ENCODE measurements at places on chromosomes 3 and 15. TPM values are rescaled to one million over a fixed set of nuclear protein-coding genes. Genes with fewer than 3 reads are reported as not detected.
A peak's percentile ranks its signal among the peaks of the same experiment; 100 is the strongest.

SLC22A13 gene
- 0.42 TPM for total RNA-seq

ANKUB1 gene
- not detected for total RNA-seq

DNA sequence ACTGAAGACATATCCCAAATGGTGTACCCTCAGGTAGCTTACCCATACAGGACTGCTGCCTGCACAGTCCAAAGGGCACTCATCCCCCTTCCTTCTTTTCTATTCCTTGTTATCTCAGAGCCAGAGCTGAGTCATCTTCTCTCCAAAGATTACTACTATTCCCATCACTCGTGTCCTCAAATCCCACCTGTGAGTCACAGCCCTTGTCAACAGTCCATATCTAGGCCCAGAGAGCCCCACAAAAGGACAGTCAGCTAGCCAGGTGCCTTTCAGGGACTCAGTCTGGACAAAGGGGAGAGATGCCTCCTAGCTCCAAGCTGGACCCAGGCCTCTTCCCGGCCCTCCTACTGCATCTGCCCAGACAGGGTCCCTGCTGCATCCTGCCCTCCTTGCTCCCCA lies 11.0 kb downstream of the PARP16 start:
- H3K27ac ChIP-seq, result no peak overlapping the region
- no peaks in the 10 kb centered on the region for H3K27me3 ChIP-seq
- no peaks in the 10 kb centered on the region for H3K36me3 ChIP-seq
- no peak for DNase-seq
- H3K4me3 ChIP-seq, result no peak overlapping the region

- no peak for DNase-seq
- no peaks in the 10 kb centered on the region for H3K36me3 ChIP-seq
- no peak overlapping the region for H3K27ac ChIP-seq
- H3K4me1 ChIP-seq, result no peaks in the 10 kb centered on the region
- H3K4me3 ChIP-seq, result no peak overlapping the region
- H3K27me3 ChIP-seq, result no peaks in the 10 kb centered on the region
These were observed 222.1 kb downstream of the FOXP1 start for GRCh38 chr3:71361334-71361890.

GRCh38 chr3:179260949-179261765 lies 10.2 kb upstream of the KCNMB3 start:
- no peak overlapping the region for H3K27ac ChIP-seq
- peaks cover 23% of the 10 kb centered on the region for H3K36me3 ChIP-seq
- no peaks in the 10 kb centered on the region for H3K4me1 ChIP-seq

GRCh38 chr15:45265506-45265905 lies 13.5 kb downstream of the SLC28A2 start:
- no peaks in the 10 kb centered on the region for H3K36me3 ChIP-seq
- DNase-seq, result no peak
- peaks cover 25% of the 10 kb centered on the region for H3K27me3 ChIP-seq

DNA sequence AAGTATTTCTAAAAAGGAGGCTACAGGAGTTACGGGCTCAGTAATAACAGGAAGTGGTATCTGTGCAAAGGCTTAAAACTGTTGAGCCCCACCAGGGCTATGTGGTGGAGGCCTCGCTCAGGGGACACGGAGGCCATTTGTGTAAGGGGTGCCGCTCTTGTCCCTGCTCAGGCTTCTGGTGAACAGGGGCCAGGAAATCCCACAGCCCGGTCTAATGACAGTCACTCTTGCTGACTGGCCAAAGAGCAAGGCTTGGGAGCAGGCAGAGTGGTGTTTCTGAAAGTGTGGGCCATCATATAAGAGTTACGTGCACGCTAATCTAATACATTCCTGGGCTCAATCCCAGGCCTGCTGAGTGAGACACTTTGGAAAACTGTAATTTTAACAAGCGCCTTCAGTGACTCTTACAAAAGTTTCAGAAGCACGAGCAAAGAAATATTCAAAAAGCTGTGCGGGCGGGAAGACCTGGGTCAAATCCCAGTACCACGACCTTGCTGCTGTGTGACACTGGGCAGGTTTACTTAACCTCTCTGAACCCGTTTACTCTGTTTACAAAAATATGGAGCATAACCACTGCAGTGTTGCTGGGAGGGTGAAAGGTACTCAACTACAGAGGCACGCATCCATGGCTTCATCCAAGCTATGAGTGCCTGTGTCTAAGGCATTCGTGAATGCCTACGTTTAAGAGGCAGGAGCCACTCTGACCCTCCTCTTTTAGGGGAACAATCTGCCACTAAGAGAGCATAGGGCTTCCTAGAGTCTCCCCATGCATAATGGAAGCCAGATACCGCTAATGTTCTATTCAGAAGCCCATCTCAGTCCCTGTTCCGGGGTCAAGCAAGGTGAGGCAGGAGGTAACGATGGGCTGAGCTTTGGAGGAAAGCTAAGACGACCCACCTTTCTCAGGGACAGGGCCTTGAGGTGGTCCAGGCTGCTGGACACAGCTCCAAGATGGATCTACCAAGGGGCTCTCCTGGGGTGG lies 2.0 kb downstream of the ATP10A start:
- H3K36me3 ChIP-seq, result no peaks in the 10 kb centered on the region
- no peak for DNase-seq
- peaks cover 23% of the 10 kb centered on the region for H3K4me1 ChIP-seq
- H3K4me3 ChIP-seq, result peak overlapping the region; percentile 77
- H3K27me3 ChIP-seq, result peaks cover 60% of the 10 kb centered on the region

DNA sequence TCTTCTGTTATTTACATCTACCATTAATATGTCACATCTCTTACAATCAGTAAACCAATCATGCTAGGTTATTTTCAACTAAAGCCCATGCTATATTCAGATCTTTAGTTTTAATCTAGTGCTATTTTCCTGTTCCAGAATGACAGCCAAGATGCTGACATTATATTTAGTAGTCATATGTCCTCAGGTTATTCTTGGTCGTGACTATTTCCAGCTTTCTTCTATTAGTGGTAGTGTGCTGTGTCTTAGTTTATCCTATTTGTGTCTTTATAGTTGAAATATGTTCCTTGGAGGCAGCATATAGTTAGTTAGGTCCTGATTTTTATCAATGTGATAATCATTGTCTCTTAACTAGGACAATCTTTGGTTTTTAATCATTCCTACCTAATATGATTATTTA lies 566.5 kb downstream of the CADM2 start:
- no peaks in the 10 kb centered on the region for H3K27me3 ChIP-seq
- DNase-seq, result no peak
- H3K36me3 ChIP-seq, result no peaks in the 10 kb centered on the region
- peaks cover 4% of the 10 kb centered on the region for H3K4me1 ChIP-seq

GRCh38 chr15:65783872-65784271 lies 8.2 kb downstream of the DENND4A start:
- no peak overlapping the region for H3K4me3 ChIP-seq
- no peaks in the 10 kb centered on the region for H3K4me1 ChIP-seq
- no peaks in the 10 kb centered on the region for H3K27me3 ChIP-seq
- no peaks in the 10 kb centered on the region for H3K36me3 ChIP-seq
- peak overlapping the region; percentile 17 for H3K27ac ChIP-seq
- DNase-seq, result no peak

DNA sequence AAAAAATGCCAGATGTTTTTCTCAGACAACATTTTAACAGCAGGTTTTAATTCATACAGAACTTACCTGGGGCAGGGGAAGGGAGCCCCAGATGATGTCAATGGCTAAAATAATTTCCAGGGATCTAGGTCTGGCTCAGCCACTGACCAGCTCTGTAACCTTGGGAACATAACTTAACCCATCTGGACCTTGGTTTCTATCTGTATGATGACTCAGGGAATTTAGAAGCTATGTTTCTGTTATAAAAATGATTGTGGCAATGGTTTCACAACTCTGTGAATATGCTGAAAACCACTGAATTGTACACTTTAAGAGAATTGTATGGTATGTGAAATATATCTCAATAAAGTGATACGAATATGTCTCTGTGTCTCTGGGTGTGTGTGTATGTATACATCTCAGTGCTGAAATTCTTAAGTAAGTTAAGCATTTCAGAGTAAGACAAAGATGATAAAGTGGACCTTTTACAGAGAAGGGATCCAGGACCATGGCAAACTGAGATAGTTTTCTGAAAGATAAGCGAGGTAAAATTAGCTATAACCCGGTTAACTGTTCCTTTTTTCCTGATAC lies 2.9 kb downstream of the SH3GL3 start:
- no peak for DNase-seq
- H3K27ac ChIP-seq, result no peak overlapping the region
- H3K4me1 ChIP-seq, result peaks cover 24% of the 10 kb centered on the region
- no peak overlapping the region for H3K4me3 ChIP-seq
- H3K36me3 ChIP-seq, result no peaks in the 10 kb centered on the region
- peaks cover 21% of the 10 kb centered on the region for H3K27me3 ChIP-seq

DNA sequence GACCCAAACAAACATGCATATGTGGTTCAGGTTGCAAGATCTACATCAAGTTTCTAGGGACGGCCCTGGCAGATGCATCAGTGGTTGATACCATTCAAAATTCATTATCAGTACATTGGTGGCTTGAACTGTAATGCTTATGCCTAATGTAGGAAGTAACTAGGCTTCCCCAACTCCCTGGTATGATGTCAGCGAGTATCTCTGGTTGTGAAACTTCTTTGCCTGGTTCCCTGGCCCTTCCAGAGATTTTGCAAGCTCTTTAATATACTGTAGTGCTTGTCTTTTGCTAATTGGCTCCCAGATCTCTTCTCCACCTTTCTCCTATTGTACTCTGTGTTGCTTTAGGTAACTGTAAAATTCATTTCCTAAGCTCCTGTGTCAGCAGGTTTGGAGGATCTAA lies 114.8 kb upstream of the RARB start:
- H3K36me3 ChIP-seq, result no peaks in the 10 kb centered on the region
- H3K27ac ChIP-seq, result no peak overlapping the region
- H3K4me3 ChIP-seq, result no peak overlapping the region
- H3K27me3 ChIP-seq, result no peaks in the 10 kb centered on the region
- no peak for DNase-seq
- H3K4me1 ChIP-seq, result 0 out of 2 replicates have a peak, but pooled peaks cover 4% of the 10 kb centered on the region

DNA sequence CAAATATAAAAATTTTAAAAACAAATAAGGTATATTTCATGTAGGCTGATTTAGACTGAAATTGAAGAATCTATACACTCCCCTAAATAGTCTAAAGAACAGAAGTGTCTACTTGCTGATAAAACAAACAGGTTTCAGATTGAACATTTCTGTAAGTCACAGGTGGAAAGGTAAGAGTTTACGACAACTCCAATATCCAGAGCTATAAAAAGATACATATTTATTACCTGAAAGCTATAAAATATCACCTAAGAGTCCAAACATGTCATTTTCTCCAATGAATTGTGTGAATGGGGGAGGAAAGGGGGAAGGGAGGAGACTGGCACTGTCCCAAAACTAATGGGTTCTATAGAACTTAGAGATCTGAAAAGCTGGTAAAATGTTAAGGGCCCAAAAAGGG lies 26.1 kb downstream of the PPP1R2 start:
- H3K4me1 ChIP-seq, result no peaks in the 10 kb centered on the region
- H3K4me3 ChIP-seq, result no peak overlapping the region
- no peak overlapping the region for H3K27ac ChIP-seq
- DNase-seq, result no peak
- no peaks in the 10 kb centered on the region for H3K27me3 ChIP-seq
- peaks cover 15% of the 10 kb centered on the region for H3K36me3 ChIP-seq

GRCh38 chr15:82165948-82166376 lies 96.6 kb downstream of the EFL1 start:
- peaks cover 6% of the 10 kb centered on the region for H3K36me3 ChIP-seq
- no peak overlapping the region for H3K27ac ChIP-seq
- no peaks in the 10 kb centered on the region for H3K27me3 ChIP-seq

- no peak for DNase-seq
- no peaks in the 10 kb centered on the region for H3K27me3 ChIP-seq
- no peak overlapping the region for H3K27ac ChIP-seq
- H3K36me3 ChIP-seq, result no peaks in the 10 kb centered on the region
- H3K4me3 ChIP-seq, result no peak overlapping the region
These were observed 6.9 kb upstream of the IL16 start for GRCh38 chr15:81189583-81190283.

DNA sequence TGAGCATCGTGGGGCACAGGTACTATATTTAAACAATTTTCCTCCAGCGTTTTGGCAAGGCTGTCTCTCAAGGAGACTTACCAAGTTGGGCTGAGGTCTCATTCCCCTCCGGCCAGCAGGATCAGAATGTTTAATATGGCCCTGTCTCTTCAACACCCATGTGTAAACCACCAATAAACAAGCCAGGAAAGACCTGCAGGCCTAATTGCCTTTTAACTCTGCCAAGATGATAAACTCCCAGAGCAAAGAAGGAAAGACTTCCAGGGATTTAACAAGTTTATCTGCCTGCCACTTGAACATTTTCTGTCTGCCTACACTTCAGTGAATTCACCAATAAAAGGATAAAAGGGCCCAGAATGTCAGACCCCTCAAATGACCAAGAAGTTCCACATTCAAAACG lies 130.3 kb upstream of the WNT5A start:
- H3K27ac ChIP-seq, result peak overlapping the region; percentile 9
- peaks cover 6% of the 10 kb centered on the region for H3K27me3 ChIP-seq
- peaks cover 73% of the 10 kb centered on the region for H3K4me1 ChIP-seq
- no peak for DNase-seq

DNA sequence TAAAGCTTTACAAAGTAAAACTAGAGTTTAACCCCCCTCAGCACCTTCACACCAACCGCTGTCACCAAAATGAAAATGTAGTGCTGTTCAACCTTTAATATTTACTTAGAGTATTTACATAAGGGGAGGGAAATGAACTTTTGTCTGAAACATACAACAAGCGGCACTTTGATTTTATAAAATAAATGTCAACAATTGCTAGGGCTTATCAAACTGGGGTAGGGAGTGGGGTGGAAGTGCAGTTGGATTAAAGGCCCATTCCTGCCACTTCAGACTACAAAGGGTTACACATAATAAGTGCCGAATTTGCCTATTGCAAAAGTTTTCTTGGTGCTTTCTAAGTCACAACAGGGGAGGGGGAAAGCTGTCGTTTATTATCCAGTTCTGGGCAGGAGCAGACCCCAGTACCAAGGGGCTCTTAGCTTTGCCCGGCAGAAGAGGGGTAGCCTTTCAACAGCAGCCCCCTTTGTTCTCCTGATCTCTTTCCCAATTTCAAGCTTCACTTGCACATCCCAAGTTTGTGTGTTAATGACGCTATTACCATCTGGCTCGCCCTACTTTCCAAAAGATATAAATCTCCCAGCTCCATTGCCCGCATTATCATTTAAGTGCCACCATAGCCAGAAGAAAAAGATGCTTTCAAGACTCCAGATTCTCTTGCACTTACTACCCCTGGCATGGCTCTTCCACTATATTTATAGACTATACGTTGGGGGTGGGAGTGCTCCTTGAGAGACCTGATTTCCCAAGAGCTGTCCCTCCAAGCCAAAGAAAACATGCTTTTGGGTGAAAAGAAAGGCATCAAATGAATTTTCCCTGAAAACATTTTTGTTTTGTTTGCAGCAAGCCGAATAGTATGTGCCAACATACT lies 17.0 kb downstream of the SOX2 start:
- peaks cover 77% of the 10 kb centered on the region for H3K4me1 ChIP-seq
- peaks cover 2% of the 10 kb centered on the region for H3K36me3 ChIP-seq
- H3K27me3 ChIP-seq, result peaks cover 41% of the 10 kb centered on the region
- H3K4me3 ChIP-seq, result peak overlapping the region; percentile 85
- peak overlapping the region; percentile 32 for H3K27ac ChIP-seq

All from WTC11 (cell line).